A549 treated with dexamethasone at 1 μM for 4 hours (cell line): ENCODE measurements at places on chromosomes 4 and X. TPM values are rescaled to one million over a fixed set of nuclear protein-coding genes. Genes with fewer than 3 reads are reported as not detected.

ZNF157 gene
- 0.05 TPM in 2 of 5 replicates, not detected in the others for total RNA-seq

VGLL1 gene
- total RNA-seq, result not detected in 5 replicates

SSX4 gene
- total RNA-seq, result not detected in 5 replicates

RAB33A gene
- 0.11 to 0.19 TPM (median 0.17 TPM) in 5 replicates for total RNA-seq

CLNK gene
- total RNA-seq, result not detected in 5 replicates

DDIT4L gene
- 0.16 to 0.27 TPM (median 0.24 TPM) in 5 replicates for total RNA-seq

ARHGEF38 gene
- total RNA-seq, result not detected in 5 replicates

TASL gene
- total RNA-seq, result not detected in 5 replicates

L1CAM gene
- 18.1 to 23.9 TPM (median 20.8 TPM) in 5 replicates for total RNA-seq

LIMCH1 gene
- total RNA-seq, result 43.2 to 62.2 TPM (median 55.2 TPM) in 5 replicates

ALPK1 gene
- 1.4 to 2.3 TPM (median 1.9 TPM) in 5 replicates for total RNA-seq
